ENCODE measurements at places on chromosomes 6 and 20.

DNA sequence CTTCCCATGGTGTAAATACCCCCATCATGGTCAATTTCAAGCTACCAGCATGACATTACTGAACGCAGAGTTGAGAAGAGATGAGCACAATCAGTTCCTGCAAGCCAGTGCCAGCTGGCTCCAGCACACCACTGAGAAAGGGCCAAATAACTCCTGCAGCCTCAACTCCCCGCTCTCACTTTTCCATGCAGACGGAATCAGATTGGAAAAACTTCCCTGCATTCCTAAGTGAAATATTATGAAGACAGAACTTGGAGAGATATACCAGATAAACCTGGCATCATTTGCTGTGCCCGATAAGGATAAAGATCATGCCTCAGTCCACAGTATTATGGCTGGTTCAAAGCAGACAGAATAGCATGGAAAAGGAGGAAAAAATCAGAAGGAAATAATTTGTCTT is 56.7 kb downstream of the FILIP1 start:
- no peak for DNase-seq

DNA sequence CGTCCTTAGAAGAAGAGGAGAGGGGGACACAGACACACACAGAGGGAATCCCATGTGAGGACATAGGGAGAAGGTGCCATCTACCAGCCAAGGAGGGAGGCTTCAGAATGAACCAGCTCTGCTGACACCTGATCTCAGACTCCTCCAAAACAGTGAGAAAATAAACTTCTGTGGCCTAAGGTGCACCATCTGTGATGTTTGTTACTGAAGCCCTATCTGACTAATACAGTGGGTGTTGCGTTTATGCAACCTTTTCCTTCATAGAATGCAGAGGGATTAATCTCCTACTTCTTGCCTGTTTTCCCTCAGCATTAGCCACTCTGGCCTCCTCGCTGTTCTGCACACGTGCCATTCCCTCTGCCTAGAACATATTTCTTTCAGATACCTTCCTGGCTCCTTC is 81.5 kb upstream of the EDN1 start:
- no peak for DNase-seq

DNA sequence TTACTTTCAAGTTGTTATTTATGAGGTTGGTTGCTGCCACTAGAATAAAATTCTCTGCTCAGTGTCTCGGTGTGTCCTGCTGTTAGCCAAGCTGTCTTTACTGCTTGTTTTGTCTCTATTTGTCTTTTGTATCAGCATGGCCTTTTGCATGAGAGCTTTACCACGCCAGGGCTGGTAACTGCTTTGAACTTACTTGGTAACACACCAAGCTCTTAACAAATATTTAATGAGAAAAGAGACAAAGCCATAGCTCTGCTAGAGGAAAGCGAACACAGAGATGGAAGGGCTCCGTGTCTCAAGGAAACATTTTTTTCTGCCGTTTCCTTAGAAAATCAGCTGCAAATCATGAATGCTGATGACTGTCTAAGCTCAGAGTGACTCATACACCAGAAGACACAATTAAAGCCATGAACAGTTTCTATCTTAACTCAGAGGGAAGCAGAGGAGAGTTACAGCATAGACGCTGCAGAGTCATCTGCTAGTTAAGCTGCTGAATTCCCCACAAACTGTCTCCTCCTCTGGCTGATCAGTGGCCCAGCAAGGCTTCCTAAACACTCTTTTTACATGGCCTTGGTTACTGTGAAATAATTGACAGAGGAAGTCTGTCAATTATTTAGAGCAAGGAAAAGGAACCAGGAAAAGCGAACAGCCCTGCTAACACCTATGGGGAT is 44.8 kb downstream of the AGPAT4 start:
- DNase-seq, result peak; percentile 94

- DNase-seq, result no peak
Observed at GRCh38 chr20:25239387-25240370, 8.2 kb upstream of the PYGB start.

DNA sequence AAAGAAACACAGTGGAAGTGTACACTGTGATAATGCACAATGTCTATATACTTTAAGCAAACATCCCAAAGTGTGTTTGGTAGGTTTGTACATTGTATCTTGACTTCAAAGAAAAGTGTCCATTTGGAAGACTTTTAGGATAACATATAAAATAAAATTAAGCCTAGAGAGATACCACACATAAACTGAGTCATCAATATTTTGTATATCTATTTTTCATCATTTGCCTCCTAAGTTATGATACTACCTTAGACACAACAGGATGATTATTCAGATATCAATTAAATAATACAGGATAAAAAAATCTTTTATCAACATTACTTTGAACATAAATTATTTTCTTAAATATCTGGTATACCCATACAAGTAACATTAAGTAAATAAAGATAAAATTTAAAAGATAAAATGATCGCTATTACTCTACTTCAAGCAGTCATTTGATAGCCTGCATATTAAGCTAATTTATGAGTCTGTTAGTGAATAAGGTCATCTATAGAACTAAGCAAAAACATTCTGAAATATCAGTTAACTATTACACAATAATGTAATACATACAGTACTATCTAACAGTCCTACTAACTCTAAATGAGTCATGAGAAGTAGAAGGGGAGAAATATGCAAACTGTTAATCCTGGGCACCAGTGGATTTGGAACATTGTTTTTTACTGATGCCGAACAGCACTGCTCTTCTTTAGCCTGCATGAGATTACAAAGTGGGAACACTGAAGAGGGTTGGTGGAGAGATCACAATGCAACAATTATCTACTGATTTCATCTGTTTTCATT is 158.4 kb upstream of the SIM1 start:
- peak; percentile 74 for DNase-seq

DNA sequence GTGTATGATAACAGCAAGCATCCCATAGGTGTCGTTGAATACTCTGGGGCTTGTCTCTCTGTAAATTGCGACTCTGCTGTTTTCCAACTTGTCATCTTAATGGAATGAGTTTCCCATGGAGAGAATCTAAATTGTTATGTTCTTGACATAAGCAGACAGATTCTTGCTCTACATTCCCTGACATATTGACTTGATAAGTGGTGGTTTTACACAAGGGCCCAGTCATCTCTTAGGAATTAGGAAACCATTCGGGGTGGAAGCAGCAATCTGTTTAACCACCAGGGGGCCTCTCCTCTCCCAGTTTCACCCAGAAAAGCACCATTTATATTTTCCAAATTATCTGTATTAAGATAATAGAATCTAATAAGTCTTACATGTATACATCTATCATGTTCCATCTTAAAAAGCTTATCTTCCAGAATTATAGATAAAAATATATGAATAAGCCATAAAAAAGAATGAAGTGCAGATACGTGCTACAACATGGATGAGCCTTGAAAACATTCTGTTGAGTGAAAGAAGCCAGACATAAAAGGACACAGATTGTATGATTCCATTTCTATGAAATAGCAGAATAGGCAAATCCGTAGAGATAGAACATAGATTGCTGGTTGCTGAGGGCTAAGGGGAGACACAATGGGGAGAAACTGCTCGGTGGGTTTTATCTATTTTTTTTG is 23.1 kb upstream of the MROH8 start:
- DNase-seq, result peak; percentile 98

All from fibroblast of skin of right quadriceps (primary cell).